Stimulated activated CD4-positive, alpha-beta T cell treated with anti-CD3 and anti-CD28 coated beads, Interleukin-4, amount 100 ng/mL, for 1 hour (primary cell): ENCODE measurements at places on chromosomes 7 and 10.

- DNase-seq, result no peak
Observed at GRCh38 chr7:147249956-147250355, 1133.4 kb downstream of the CNTNAP2 start.

- no peak for DNase-seq
Observed at GRCh38 chr7:73894733-73895551, 34.0 kb downstream of the TMEM270 start.

DNA sequence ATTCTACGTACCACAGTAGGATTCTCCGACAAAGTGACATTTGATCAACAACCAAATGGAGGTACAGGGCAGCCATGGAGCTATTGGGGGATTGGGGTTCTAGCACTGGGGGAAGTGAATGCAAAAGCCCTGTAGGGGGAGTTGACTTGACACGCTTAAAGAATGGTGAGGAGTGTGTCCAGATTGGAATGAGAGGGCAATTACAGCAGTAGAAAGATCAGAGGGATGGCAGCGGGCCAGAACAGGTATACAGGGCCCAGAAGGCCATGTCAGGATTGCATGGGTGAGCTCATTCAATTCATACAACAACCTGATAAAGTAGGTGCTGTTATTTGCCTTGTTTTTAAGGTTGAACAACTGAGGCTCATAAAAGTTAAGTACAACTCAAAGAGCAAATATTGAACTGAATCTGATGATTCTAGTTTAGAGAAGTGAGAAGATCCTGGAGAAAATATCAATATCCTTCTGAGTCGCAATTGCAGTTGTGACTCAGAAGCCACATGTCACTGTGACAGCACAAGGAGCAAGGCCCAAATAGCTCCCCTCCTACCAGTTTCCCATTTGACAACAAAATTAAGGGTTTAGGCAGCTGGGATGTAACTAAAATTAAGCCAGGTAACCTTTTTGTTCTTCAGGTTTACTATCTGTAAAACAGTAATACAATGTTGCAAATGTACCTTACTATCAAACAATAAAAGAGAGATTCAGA is 28.0 kb upstream of the CTTNBP2 start:
- DNase-seq, result no peak

DNA sequence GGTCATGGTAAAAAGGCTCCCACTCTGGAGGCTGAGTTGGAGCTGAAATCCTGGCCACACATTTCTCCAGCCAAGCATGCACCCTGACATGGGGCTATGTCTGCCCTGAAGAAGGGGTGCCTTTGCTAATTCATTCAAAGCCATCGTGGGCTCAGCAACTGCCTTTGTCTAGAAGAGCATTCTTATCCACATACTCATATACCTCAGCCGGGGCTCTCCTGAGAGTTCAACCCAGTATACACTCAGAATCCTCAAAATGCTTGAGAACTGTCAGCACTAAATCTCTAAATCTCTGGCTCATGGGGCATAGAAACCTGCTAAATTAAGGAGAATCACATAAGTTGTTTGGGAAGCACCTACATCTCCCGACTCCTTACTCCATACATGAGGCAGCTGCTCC is 89.3 kb downstream of the MRPL32 start:
- DNase-seq, result no peak

DNA sequence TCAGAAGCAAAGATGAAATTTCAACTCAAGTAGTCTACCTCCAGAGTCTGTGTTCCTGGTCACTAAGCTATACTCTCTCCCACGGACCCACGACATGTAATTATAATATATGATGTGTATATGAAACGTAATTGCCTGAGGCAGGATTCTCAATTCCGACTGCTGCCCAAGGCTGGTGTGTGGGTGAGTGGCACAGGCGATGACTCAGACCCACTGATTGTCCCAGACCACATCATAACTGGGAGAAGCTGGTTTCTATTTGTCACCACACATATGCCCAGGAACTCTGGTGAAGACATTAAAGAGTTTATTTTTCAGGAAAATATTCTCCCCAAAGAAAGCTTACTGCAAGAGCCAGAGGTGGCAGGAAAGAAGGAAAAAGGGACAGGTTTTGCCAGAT is 219.3 kb downstream of the JAZF1 start:
- DNase-seq, result no peak

DNA sequence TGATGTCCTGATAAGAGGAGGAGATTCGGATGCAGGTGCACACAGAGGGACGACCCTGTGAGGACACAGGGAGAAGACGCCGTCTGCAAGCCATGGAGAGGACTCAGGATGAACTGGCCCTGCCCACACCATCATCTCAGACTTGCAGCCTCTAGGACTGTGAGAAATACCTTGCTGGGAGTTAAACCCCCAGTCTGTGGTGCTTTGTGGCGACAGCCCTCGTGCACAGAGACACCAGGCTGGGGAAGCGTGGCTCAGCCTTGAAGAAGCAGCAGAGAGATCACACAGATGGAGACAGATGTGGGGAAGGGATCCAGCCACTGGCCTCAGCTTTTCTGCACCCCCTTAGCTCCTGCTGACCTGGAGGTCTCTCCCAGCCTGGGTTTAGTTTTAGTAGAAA is 26.3 kb upstream of the PITRM1 start:
- DNase-seq, result no peak

DNA sequence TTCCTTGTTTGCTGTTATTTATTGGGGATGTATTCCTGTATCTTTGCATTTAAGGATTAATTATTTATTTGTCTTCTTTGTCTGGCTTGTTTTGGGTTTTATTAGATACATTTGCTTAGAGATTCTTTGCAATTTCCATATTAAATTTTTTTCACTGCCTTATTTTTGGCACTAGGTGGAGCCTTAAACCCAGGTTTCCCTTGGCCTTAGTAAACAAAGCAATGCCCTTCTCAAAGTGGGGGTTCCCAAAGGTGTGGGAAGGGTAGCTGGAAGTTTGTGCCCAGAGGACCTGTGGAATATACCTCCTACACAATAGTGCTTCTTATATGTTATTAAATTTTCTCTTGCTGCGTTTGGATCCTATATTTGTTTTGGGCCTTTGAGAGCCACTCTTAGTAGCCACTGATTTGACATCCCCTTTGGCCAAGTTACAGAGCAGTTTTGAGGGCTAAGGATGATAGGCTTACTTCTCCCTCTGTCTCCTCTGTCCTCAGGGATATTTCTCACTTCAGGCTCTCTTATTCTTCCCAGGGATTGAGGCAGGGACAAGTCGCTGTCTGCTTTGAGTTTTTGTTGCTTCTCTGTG is 162.3 kb downstream of the ITGB1 start:
- DNase-seq, result no peak

DNA sequence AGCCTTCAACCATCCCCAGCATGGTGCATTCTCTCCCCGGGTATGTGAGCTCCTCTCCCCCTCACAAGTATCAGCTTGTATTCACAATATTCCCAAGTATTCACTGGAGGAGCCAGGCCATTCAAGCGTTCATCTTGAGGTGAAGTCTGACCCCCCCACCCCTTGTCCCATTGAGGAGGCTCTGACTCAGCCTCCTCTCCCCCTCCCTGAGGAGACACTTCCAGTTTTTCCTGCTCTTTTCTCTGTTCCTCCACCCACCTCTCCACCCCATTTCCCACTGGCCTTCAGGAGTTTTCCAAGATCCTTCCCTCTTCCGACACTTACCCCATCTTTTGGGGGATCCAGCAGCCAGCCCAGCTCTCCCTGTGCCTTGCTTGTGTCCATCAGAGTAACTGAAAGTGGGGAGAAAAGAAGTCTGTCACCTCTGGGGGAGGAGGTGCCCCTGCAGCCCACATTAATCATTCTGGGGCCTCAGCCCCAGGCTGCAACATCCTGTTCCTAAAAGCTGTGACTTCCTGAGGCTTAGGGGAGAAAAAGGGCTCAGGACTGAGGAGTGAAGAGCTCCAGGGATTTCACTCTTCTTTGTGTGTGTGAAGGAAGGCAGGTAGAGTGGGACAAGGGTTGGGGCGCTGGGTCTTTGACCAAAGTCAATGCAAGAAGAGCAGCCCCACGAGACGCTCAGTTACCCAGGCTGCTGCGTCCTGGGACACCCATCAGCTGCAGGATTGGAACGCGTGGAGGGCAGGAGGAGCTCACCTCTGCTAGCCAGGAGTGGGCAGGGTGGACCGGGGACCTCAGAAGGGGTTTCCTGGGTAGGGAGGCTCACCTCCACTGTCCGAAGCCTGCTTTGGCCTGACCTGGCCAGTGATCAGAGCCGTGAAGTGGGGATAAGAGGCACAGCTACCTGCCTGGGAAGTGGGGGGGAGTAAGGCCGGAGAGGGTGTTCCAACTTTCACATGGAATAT is 1.1 kb downstream of the EPHA1 start:
- no peak for DNase-seq

DNA sequence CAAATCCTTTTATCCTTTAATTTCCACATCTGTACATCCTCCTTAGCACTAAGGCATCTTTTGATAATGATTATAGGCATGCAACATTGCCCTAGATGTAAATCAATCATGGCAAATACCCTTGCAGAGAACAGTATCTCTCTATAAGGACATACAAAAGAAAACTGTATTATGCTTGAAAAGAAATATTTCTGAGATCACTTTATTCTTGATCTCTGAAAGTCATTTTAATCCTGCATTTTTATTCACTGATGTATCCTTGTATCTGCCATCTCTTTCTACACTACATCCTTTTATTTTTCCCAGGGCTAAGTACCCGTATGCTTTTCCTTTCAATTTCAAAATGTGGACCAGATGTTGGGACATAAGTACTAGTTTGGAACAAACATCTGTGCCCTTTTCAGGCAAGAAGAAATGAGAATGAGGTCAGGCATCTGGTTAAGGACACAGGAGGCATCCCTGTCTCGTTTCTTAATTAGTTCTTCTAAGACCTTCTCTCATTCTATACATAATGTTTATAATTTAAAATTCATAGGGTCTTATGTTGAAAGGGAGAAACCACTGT is 338.6 kb downstream of the CNTNAP2 start:
- DNase-seq, result no peak

- DNase-seq, result no peak
Observed at GRCh38 chr10:119498889-119499676, 43.4 kb downstream of the RGS10 start.
